ENCODE measurements at places on chromosomes 11 and 22.

- DNase-seq = no peak
Measured at GRCh38 chr22:30277547-30278344, 11.1 kb upstream of the OSM start.

- DNase-seq = no peak
Measured at GRCh38 chr22:42769238-42769573, 48.5 kb upstream of the A4GALT start.

DNA sequence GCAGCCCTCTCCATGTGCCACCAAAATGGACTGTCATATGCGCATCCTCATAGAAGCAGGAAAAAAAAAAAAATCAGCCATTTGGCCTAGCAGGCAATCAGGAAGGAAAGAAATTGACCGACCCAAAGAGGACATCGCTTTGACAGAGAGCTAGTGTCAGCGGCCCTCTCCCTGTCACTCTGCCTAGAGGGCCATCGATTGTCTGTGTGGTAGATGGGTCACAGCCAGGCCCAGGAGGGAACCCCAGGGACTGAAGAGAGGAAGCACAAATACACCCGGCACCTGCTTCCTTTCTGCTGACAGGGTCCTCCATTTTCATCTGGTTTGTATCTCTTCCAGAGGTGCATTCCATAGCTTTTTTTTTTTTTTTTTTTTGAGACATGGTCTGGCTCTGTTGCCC lies 21.8 kb downstream of the VPS37C start:
- DNase-seq = no peak

- DNase-seq = no peak
Measured at GRCh38 chr11:128201009-128201408, 386.3 kb downstream of the ETS1 start.

DNA sequence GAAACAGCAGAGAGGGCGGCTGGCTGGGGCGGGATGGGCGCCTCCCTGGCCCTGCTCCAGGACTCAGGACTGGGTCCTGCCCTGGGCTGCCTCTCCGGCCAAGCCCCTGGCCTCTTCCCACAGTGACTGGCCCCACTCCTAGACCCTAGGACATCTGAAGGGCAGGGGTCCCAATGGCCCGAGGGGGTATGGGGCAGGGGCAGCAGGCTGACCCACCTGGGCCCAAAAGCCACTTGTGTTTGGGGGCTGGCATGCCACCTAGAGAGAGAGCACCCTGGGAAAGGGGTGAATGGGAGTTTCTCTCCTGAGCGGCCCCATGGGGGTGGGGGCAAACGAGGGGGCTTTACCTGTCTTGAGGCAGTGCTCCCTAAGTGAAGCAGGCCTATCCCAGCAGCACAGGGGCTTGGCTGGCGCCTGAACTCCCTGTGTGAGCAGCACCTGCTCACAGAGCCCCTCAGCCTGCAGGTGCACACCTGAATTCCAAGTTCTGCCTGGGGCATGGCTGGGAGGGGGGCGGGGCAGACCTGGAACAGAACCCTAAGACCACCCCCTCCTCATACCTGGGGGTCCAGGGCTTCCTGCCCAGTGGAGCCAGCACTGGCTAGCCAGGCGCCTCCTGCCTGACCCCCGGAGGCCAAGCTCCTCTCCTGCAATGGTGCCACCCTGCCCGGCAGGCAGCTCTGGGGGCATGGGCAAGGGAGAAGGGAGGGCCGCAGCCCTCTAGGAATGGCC lies 16.9 kb downstream of the DUSP8 start:
- no peak for DNase-seq

- DNase-seq = no peak
Measured at GRCh38 chr22:38304526-38304925, 12.7 kb downstream of the CSNK1E start.

DNA sequence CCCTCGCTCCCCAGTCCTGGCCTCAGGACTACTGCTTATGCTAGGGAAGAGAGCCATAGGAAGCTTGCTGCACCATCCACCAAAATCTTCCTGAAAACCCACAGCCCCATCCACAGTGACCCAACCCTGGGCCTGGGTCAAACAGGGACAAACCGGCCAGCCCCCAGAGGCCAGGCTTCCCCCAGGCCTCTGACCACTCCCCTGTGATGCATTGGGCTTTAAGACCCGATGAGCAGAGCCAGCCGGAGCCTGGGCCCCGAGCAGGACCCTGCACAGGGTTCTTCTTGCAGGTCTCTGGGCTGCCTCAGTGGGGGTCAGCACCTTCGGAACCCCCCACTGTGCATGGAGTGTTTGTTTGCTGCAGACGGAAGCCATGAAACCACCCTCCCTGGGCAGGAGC lies 583.7 kb downstream of the BRD1 start:
- no peak for DNase-seq

Data from NCI-H2171 treated with DMSO at 0.1 percent for 48 hours (cell line).